ENCODE measurements at places on chromosomes 16 and 17. TPM values are rescaled to one million over a fixed set of nuclear protein-coding genes. Genes with fewer than 3 reads are reported as not detected.

CACNG5 gene
- total RNA-seq = not detected

ROGDI gene
- 16.8 TPM for total RNA-seq

CCL3 gene
- not detected for total RNA-seq

TTYH2 gene
- 0.32 TPM for total RNA-seq

NMRAL1 gene
- total RNA-seq = 33.1 TPM

ACBD4 gene
- total RNA-seq = 8.8 TPM

TOX3 gene
- 12.1 TPM for total RNA-seq

TBKBP1 gene
- total RNA-seq = 2.6 TPM

KRT32 gene
- not detected for total RNA-seq

DNA sequence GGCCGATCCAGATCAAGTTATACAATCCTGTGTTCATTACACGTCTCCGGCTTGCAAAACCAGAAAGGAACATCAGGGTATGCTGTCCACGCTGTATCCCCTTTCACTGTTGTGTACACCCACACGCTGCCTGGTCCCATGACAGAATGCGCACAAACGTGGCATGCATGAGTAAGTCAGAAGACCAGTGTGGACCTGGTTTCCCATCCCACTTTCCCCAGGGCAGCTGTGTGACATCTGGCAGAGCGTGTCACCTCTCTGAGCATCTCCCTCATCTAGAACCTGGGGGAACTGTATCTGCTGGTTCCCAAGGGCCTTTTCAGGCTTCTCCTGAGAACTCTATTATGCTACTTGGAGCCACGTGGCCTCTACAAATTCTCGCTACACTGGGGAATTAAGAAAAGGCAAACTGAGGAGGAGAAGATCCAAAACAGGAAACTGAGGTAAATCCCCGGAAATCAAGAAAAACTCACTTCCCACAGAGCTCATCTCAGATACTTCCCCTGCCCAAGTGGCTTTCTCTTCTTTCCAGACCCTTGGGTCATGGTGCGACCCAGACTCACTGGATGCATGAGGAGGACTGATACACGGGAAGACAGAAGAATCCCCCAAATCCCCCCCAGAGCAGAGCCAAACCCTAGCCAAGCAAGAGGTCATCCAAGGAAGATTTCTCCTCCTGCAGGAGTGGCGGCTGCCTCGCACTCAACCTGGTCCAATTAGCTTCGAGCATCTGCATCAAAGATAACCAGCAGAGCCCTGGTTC is 139.3 kb downstream of the GAS7 start:
- no peak for DNase-seq

- DNase-seq = no peak
These were observed 270.8 kb upstream of the CDH5 start for GRCh38 chr16:66095676-66096075.

- DNase-seq = no peak
These were observed 1.7 kb downstream of the USP32 start for GRCh38 chr17:60390186-60390585.

DNA sequence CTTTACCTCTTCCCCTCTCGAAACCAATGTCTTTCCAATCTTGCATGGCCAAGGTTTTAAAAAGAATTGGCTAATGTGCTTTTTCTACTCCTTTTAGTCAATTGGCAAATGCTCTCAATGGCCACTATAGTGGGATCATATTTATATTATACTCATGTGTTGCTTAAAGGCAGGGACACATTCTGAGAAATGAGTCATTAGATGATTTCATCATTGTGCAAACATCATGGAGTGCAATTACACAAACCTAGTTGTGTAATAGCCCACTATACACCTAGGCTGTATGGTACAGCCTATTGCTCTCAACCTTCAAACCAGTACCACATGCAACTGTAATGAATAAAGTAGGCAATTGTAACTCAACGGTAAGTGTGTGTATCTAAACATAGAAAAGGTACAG is 180.9 kb downstream of the HS3ST3A1 start:
- DNase-seq = peak; percentile 86

DNA sequence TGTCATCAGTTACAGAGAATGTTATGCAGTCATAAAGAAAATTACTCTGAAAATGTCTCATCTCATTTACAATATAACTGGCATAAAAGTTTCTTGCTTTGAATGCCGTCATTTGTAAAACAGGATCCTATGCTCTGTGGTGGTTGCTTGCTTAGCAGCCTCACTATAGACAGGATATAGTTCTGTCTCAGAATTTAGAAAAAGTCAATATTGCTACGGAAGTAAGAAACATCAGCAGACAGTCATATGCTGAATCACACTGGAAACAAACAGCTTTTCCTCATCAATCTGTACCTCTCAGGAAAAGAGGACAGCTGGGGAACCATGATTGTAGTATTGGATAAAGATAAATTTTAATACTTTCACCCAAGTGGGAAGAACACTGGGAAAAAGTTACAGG is 105.5 kb downstream of the MYO1D start:
- DNase-seq = no peak

DNA sequence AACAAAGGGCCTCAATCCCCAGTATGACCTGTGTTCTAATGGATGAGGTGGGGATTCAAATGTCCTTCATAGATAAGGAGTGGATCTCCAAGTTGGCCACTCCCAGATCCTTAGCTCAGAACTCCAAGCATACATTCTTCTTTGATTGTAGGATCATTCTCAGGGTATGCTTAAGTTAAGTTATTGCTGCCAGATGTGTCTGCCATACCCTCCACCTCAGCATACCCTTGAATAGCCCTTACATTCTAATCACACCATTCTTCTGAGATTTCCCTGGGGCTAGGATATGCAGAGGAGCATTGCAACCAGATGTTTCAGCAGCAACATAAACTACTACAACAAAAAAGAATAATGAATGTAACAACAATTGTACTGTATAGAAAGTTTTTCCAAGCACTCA is 1.6 kb upstream of the KRTAP2-4 start:
- no peak for DNase-seq

DNA sequence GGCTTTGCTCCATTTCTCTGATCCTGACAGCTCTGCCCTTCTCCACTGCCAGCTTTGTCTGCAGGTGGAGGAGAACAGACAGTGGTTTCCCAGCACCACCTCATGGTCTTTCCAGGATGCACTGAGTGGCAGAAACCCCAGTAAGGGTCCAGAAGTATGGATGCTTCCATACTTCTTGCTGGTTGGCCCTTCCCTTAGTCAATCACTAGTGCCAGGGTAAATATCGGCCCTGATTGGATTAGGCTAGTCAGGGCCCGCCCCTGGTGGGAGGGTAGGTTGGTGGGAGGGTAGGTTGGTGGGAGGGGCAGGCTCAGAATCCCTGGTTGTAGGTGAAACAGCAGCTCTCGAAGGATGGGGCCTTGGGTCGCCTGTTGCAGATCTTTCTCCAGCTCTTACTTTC is 10.2 kb downstream of the RNF213 start:
- peak; percentile 62 for DNase-seq

DNA sequence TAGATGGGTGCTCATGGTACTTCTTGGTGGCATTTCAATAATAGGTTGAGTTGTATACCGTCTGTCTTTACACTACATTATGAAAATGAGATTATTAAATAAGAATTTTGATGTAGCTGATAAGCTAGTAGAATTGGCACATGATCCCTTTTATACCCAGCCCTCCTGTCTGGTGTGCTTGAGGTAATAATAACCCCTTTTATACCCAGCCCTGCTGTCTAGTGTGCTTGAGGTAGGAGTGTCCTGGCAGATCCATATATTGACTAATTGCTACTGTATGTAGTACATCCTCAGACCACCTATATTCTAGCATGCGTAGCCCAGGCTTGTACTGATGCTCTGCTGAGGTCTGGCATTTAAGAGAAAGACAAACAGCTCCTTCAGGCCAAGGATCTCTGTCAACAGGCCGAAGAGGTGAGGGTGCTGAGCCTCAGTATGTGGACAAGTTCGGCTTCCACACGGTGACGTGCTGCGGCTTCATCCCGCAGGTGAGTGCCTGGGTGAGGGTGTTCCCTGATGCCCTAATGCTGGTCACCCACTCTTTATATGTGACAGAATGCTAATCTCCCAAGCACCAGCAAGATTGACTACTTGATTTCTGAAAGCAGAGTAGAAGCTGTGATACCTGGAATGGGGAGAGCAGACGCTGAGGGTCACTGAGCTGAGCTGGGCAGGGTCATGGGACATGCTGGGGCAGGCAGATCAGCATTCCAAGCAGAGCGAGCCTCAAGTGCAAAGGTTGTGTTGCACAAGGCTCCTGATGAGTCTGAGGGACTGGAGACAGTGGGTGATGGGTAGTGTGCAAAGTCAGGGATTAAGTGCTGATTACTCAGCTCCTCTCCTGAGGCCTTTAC is 5.7 kb downstream of the FN3K start:
- DNase-seq = peak; percentile 93

DNA sequence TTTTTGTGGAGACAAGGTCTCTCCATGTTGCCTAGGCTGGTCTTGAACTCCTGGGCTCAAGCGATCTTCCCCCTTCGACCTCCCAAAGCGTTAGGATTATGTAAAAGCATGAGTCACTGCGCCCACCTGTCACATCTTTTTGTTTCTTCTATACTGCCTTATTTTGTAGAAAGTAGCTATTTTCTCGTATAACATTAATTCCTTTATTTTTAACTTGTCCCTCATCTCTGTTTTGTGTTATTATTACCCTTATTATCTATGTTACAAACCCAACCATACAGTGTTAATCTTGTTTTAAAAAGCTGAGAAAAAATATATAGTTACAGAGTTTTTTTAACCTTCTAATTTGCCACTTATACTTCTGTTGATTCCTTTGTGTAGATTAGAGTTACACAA is 1.4 kb upstream of the TXNDC11 start:
- DNase-seq = no peak

DNA sequence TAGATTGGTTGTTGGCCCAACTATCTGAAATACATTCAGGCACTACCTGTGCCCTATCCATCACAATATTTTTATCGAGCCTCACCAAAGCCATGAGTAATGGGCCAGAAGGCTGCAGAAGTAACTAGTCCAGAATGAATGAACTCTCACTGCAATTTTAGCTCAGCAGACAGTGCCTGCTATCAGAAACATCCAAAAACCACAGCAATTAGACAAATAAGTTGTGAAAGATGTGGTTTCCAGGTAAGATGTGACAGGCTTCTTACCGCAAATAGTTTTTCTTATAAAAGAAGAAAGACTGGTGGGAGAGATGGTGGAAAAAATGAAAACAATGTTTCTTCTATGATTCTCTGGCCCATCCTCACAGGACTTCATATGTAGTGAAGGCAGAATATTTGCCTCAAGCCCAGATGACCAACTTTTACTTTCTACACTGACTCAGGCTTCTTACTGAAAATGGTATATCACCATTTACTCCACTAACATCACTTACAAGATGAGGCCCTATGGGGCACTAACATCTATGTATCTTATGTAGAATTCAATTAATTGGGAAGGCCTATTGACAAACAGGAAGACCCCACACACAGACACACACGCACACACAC is 9.8 kb upstream of the RFFL start:
- no peak for DNase-seq

DNA sequence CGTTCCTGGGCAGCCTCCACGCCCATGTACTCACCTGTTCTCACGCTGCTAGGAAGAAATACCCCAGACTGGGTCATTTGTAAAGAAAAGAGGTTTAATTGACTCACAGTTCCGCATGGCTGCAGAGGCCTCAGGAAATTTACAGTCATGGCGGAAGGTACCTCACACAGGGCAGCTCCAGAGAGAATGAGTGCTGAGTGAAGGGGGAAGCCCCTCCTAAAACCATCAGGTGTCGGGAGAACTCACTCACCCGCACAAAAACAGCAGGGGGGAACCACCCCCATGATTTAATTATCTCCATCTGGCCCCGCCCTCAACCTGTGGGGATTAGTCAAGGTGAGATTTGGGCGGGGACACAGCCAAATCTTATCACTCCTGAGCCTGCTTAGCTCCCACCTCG is 18.2 kb downstream of the RAB40C start:
- DNase-seq = no peak

DNA sequence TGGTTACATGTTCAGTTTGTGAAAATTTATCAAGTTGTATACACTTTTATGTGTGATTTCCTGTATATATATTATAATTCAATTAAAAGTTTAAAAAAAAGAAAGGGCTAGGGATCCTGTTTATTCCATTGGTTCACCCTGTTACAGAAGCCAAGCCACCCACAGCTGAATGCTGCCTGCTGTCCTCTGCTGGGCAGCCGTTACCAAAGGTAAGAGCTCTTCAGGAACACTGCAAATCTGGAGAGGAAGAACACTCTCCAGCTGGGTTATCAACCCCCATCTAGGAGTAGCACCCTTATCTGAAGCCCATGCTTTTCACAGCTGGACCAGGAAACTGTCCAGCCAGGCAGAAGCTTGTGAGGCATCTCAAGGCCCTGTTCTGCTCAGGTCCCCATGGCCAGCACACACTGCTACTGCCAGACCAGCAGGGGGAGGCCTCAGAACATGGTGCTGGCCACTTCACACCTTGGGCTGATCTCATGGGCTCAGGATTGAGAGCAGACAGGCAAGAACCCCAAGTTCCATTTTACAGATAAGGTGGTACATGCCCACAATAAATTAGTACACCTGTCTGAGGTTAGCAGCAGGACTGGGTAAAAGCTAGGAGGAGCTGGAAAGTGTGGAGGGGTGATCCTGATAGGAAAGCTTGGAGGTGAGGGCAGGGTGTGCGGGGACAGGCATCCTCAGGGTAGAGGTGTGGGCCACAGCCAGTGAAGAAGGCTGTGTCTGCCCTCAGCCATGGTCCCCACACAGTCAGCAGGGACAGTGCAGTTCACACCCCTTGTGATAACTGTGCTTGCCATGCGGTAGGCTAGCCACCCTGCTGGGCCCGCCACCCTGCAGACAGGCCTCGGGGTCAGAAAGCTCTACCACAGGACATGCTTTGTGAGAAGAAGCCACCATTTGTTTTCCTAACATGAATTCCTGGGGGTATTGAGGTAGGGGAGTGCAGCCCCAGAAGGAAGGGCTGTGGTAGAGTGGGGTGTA is 54.3 kb upstream of the SREBF1 start:
- peak; percentile 70 for DNase-seq

DNA sequence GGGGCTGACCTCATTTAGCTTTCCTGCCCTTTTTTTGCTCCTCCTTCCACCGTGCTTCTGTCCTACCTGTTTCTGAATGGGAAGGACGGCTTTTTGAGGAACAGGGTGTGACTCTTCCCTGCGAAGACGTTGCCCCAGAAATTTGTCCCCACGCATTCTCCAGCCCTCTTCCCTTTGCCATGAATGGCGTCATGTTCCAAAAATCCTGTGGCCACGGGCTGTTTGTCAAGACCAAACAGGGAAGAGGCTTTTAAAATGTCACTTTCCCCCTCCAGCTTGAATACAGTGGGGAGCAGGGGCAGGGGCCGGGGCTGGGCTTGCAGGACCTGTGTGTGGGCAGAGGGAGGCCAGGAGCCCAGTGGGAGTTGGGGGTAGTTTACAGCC is 13.9 kb downstream of the MPRIP start:
- DNase-seq = no peak

- peak; percentile 48 for DNase-seq
These were observed 932 bp downstream of the ZNF267 start for GRCh38 chr16:31874366-31875111.

GRCh38 chr16:69727916-69728270 is 1.5 kb upstream of the NQO1 start:
- DNase-seq = no peak
